Calu3 (cell line): ENCODE measurements at places on chromosomes 2 and 18. TPM values are rescaled to one million over a fixed set of nuclear protein-coding genes. Genes with fewer than 3 reads are reported as not detected.

MTLN gene
- total RNA-seq: 54.1 and 56.9 TPM in 2 replicates

RND3 gene
- total RNA-seq: 118 and 143 TPM in 2 replicates

KLHL41 gene
- total RNA-seq: 0.21 TPM in 1 of 2 replicates, not detected in the other

ANKRD62 gene
- total RNA-seq: not detected in 2 replicates

TTN gene
- 0.07 and 0.24 TPM in 2 replicates for total RNA-seq
